ENCODE measurements at places on chromosomes 13 and 19.
A peak's percentile ranks its signal among the peaks of the same experiment; 100 is the strongest.

- DNase-seq: no peak
Observed at GRCh38 chr13:31545616-31546015, 193.7 kb upstream of the RXFP2 start.

DNA sequence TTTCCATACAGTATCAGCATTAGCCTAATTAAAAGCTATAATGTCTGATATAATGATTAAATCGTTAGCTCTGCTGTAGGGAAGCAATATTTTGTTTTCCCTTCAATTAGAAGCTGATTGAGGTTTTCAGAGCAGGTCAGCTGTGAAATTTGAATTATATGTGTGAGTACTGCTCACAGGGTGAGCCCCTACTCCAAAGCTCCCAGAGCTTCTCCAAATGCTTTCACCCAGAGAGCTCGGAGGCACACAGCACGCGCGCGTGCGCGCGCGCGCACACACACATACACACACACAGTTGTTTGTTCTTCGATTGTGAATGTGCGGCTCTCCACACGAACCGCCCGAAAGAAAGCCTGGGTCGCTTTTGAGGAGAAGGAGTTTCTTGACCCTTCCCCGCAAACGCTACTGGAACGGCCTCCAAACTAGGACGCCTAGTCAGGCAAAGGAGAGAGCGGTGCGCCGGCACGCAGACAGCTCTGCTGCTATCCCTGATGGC is 4.8 kb upstream of the SOX1 start:
- no peak for DNase-seq

- no peak for DNase-seq
Observed at GRCh38 chr13:76157926-76158325, 521.8 kb downstream of the LMO7 start.

DNA sequence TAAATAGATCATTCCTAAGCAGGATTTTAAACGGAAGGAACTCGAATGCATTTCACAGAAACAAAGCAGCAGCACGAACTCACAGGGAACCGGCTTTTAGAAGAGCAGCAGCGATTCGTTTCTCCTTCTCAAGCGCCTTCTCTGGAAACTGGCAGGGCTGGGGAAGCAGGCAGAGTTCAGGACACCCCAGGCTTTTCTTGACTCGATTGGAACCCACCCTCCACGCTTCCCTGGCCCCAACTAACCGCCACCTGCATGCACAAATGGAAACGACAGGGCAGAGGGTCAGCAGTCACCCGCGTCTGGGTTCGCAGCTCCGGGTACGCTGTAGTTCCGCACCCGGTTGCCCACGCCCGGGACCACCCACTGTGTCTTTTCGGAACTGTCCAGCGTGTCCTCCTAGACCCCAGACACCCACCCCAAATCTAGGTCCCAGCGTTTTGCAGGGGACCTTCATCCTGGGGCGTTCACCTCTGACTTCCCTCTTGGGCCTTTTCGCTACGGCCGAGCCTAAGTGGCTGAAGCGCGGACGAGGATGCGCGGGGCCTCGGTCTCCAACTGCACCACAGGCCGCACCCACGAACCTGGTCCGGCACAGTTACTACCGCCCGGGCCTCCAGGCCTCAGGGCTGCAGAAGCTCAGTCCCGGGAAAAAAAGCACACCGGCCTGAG is 500 bp downstream of the ZFP30 start:
- DNase-seq: peak; percentile 17

DNA sequence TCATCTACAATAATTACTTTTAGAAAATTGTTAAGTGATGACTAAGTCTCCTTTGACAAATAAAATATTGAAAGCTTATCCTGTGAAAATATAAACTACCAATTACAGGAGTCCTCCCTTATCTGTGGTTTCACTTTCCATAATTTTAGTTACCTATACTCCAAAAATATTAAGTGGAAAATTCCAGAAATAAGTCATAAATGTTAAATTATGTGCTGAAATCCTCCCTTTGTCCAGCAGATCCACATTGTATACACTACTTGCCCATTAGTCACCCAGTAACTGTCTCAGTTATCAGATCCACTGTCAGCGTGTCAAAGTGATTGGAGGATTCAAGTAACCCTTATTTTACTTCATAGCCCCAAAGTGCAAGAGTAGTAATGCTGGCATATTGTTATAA is 98.1 kb downstream of the SERP2 start:
- DNase-seq: peak; percentile 48

DNA sequence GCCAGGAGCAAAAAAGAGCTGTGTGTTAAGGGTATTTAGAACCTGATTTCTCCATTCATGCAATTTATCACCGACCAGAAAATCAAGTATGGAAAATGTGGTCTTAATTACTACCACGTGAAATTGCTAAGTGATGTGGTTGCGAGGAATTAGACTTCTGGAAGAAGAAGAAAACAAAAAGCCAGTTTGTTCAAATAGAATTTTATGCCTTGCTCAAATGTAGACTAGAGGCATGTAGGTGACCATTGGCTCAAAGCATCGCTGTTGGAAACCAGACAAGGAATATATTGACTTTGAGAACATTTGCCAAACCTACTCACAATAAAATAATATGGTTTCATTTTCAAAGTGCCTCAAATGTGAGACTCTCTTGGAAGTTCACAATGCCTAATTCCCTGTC is 57.3 kb upstream of the LRCH1 start:
- DNase-seq: no peak

- no peak for DNase-seq
Observed at GRCh38 chr13:113468029-113468428, 14.7 kb upstream of the ADPRHL1 start.

DNA sequence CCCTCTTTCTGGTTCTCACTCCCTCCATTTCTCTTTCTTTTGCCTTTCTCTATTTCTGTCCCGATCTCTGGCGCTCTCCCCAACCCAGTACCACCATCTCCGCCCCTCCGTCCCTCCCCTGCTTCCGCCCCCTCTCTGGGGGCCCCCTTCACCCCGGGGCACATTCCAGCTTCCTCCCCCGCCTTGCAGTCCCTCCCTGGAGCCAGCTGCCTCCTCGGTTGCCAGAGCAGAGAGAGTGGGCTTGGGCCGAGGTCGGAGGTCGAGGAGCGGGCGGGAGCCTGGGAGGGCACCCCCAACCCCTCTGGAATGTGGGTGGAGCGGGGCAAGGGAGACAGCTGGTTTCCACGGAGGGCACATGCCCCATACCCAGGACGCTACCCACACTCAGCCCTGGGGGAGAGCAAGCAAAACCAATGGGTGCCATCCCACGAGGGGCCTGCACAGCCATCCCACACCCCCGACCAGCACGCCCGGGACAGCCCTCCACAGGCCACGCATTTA is 6.5 kb upstream of the CIRBP start:
- DNase-seq: no peak

DNA sequence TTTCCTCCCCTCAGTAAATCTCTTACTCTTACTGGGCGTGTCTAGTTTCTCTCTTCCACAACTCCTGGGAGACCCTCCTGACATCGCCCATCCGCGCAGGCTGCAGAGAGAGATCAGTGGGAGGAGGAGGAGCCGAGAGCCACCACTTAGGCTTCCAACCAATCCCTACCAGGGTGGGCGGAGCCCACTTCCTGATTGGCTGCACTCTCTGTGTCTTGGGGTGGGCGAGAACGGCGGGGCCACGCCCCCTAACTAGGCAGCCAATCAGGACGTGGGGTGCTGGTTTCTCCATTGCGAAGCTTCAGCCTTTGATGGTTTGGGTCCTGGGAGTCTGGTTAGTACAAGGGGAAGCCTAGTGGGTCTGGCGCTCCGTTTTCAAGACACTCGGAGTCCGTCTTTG is at the start of gene PMIS2:
Gene PMIS2 (plus strand): TSS at position 326 of the 400 bp plus-strand sequence. CDS start 87 bp downstream, outside the sequence.
- no peak for DNase-seq

All from bronchial epithelial cell (primary cell).